ENCODE measurements at places on chromosomes 1 and 21.

GRCh38 chr1:13780780-13781179 is 80.8 kb downstream of the PRDM2 start:
- no peak for DNase-seq

DNA sequence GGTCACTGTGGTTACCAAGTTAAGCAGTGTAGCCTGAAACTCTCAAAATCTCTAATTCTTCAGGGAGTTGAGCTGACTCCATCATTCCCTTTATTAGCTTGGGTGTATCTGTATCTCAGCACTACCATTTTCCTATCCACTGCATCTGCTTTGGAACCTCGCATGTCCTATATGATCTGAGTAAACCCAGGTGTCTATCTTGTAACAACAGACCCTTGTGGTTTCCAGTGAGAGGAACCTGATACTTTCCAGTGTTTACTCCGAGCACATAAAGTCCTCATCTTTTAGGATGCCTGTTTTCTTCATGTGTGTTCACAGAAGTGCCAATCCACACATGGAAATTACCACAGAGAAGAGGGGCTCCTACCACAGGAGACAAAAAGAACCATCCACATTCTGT is 650.4 kb downstream of the LMO4 start:
- DNase-seq: no peak

- peak; percentile 27 for DNase-seq
Observed at GRCh38 chr1:12177156-12177998, 10.6 kb downstream of the TNFRSF1B start.

GRCh38 chr1:90712915-90713730 is 4.0 kb downstream of the BARHL2 start:
- no peak for DNase-seq

DNA sequence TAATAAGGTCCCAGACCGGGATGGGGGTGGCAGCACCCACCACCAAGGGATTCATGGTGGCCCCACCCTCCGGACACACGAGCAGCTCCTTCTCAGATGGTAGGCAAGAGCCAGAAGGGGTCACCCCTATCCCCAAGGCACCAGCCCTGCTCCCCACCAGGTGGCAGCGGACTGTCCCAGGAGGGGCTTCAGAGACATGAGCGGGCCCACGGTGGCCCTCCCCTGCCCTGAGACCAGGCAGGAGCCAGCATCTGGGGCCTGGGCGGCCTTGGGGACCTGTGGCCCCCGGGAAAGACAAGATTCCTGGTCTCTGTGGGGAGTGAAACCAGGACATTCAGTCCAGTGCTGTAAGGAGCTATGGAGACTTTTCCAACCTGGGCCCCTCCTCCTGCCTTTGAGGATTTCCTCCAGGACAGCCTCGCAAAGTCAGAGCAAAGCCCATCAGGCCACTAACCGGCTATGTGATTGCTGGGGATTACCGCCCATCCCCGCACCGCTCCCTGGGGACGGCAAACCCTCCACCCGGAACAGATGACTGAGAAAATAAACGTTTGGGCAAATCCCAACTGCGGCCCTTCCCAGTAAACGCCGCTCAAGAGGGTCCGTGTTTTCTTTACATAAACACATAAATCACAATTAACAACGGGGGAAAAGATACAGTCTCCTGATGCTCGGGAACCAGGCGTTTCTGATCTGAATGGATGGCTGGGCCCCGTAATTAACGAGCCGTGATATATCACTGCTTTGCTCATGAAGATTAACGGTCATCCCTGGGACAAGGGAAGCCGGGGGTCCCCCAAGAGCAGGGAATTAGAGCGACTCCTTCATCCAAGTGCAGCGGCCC is 50.9 kb upstream of the ARHGEF16 start:
- DNase-seq: no peak

DNA sequence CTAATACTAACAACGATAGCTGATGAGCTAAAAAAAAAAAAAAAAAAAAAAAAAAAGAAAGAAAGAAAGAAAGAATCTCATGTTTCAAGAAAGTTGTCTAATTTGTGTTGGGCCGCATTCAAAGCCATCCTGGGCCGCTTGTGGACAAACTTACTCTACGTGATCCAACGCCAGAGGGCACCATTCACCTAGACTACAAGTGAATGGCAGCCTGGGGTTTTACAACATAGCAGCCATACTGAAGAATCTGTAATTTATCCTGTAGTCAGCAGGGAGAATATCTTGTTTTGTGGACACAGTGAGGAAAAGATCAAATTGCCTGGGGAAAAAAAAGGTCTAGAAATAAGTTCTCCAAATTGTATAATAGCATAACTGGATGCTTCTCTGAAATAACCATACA is 47.0 kb downstream of the CYP2J2 start:
- peak; percentile 18 for DNase-seq

DNA sequence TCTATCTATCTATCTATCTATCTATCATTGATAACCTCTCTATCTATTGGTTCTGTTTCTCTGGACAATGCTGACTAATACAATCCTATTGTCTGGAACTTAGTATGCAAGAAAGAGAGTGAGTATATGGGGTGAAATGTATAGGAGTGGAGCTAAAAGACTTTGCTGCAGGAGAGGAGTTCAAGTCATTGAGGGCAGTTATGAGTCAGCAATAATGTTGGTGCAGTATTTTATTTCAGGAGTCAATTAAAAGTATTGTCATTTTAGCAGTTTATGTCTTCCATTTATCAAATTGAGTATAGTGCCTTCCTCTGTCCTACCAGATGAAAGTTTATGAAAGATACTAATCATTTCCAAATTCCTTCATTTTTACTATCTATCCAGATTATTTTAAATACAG is 55.8 kb downstream of the MAP3K7CL start:
- DNase-seq: no peak

DNA sequence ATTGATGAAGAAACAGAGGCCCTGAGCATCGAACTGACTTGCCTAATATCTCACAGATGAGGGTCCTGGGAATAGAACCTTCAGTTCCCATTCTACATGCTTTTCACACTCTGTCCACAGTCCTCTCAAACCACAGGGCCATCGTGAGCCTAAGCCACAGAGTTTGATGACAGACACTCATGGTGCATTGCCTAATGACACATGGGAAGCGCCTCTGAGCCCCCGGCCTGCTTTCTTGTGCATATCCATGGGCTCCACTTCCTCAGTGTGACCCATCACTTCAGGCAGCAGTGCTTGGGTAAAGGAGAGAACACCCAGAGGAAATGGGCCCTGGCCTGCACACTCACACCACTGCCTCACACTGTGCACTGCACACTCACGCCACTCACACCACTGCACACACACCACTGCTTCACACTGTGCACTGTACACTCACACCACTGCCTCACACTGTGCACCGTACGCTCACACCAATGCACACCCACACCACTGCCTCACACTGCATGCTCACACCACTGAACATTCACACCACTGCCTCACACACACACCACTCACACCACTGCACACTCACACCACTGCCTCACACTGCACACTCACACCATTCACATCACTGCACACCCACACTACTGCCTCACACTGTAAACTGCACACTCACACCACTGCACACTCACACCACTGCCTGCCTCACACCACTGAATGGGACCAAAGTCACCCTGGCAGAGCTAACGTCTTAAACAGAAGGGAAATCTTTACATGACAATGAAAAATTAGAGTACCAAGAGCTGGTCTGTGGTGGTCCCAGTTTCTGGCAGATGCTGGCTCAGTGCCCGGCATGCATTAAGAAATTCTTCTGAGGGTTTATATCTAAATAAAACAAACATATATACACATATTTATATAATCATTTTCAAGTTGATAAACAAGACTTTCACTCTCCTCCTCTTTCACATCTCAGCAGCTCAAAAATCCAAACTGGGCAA is 53.0 kb downstream of the KANK4 start:
- no peak for DNase-seq

DNA sequence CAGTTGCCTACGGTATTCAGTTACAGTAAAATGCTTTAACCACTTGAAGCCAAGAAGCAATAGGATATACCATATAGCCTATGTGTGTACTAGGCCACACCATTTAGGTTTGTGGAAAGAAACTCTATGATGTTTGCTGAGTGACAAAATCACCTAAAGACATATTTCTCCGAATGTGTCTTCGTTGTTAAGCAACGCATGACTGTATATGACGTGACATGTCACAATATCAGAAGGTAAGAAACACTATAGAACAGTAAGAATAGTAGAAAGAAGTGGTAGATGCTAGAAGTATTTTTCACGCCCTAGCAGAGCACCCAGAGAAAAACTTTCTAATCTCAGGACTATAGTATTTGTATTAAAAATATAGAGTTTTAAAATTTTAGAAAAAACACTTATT is 1188.2 kb upstream of the B3GALT2 start:
- no peak for DNase-seq

GRCh38 chr1:177708406-177708805 is 261.5 kb downstream of the SEC16B start:
- DNase-seq: no peak

GRCh38 chr1:91725989-91726721 is 159.8 kb downstream of the TGFBR3 start:
- no peak for DNase-seq

DNA sequence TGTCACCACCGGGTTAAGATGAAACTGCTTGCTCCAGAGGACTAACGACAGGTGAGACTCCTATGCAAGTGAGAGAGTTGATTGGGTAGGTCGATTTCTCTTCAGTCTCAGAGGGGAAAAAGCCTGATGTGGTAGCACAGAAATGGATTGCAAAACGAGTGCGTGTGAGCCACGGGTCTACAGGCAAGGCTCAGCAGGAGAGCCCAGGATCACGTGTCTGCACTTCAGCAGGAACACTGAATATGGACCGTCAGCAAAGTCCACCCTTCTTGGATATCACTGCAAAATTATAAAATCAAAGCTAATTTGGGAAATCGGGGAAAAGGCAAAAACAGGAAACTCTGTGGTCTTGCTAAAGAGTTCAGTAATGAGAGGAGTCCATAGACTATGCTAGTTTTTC is 107.7 kb upstream of the ZNF648 start:
- DNase-seq: no peak

DNA sequence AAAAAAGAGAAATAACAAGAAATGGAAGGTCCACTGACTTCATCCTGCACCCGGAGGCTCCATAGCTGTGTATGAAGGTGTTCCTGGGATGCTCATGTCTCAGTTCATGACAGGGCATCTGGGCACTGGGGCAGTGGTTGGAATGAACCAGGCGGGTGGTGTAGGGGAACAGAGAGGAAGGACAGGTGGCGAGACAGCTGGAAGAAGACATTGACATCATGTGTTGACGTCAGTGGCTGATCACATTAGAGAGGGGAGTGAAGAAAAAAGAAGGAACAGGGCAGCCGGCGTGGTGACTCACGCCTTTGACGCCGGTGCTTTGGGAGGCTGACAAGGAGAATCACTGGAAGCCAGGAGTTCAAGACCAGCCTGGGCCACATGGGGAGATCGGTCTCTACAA is 50.1 kb downstream of the HUNK start:
- no peak for DNase-seq

DNA sequence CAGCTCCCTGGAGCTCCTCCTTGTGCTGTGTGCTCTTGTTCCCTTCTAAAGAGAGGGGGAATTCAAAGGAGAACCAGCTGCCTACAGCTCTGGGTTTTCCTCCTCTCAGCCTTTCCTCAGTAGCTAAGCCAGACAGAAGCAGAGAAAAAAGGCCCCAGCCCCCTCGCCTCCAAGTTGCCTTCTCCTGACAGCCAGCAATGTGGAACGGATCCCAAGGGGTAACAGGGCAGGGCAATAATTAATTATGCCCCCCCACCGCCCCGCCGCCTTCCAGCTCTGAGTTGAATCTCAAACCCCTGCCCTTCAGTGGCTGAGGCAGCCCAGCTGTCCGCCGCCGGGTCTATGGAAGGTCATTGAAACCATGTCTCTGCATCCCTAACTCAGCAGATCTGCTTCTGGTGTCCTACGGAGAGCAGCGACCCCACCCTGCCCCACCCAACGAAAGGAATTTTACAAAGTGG is 69.0 kb upstream of the GOLT1A start:
- DNase-seq: no peak

DNA sequence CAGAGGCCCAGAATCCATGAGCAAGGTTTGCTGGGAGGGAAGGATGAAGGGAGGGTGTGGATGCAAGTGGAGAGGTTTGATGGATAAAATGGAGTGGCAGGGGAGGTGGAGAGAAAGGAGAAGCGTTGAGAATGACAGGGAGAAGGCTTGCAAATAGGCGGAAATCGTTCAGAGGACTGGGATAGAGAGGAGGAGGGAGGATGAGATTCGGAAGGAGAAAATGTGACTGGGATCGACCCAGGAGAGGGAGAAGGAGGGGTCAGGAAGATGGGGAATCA is 376 bp downstream of the AVPR1B start:
- DNase-seq: no peak

DNA sequence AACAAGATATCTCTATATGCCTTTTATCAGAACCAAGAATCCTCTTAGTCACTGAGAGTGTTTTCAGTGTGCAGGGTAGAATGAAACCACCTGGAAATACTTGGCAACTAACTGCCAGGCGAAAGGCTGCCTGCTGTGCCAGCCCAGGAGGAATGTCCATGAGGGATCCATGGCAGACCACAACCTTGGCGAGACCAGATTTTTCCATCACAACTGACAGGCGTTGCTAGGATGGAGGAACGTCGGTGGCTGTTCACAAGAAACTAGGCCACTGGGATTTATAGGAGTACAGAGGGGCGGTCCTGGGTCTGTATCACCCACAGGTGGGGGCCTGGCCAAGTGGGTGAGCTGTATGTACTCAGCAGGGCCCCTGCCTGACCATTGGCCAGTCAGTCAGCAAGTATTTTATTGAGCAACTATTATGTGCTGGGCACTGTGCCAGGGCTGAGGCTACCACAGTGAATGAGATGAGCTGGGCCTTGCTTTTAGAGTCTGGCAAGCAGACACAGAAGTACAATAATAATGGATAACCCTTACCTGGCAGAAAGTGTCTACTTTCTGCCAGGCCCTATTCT is 199.4 kb downstream of the FOXD2 start:
- DNase-seq: no peak

GRCh38 chr1:160429125-160429561 is 28.8 kb downstream of the VANGL2 start:
- peak; percentile 14 for DNase-seq

- no peak for DNase-seq
Observed at GRCh38 chr21:37764691-37765090, 151.6 kb downstream of the KCNJ6 start.

DNA sequence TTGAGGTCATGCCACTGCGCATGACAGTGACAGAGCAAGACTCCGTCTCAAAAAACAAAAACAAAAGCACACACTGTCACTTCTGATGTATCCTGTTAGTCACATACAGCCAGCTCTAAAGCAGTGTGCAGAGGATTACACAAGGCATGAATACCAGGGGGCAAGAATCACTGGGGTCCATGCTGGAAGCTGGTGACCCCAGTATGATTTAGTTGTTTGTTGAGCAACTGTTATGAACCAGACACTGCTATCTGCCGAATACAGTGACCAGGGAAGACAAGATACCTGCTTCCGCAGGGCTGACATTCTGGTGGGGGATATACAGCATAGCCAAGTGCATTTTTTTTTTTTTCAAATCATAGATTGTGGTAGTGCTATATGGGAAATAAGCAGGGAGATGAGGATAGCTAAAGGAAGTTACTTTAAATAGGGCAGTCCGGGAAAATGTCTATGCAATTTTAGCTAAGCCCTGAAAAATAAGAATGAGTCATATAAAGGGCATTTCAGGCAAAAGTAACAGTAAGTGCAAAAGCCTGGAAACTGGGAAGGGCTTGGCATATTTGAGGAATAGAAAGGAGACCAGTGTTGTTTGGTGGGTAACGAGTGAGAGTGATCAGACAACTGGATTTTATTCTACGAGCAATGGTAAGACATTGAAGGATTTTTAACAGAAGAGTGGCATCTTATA is 69.7 kb downstream of the ADSS2 start:
- no peak for DNase-seq

GRCh38 chr1:222441066-222441465 is 106.8 kb downstream of the HHIPL2 start:
- no peak for DNase-seq

- no peak for DNase-seq
Observed at GRCh38 chr1:46131093-46131492, 1.3 kb downstream of the PIK3R3 start.
